ENCODE measurements at places on chromosomes 16 and 17.

DNA sequence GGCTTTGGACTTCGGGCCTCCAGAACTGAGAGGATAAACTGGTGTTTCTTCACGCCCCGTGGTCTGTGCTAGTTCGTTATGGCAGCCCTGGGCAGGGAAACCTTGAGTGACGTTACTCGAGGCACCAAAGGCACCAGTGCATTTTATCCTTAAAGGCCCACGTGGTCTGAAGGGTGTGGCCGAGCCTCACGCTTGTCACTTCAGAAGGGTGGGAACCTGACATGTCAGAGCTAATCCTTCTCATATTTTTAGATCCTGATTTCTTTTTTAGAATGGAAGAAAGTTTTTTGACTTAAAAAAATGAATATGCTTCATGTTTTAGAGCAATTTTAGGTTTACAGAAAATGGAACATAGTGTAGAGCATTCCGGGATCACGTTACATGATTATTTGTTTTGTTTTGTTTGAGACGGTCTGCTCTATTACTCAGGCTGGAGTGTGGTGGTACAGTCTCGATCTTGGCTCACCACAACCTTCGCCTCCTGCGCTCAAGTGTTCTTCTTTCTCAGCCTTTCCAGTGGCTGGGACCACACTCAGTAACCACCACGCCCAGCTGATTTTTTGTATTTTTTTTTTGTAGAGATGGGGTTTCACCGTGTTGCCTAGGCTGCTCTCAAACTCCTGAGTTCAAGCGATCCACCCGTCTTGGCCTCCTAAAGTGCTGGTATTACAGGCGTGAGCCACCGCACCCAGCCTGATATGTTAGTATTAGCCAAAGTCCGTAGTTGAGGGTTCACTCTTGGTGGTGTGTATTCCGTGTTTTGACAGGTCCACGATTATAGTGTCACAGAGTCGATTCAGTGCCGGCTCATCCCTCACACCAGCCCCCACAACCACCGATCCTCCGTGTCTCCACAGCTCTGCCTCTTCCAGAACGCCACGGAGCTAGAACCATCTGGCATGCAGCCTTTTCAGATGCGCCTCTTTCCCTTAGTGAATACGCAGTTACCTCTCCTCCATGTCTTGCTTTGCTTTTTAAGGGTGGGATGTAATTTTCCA lies 47.9 kb downstream of the RAB11FIP3 start:
- DNase-seq = no peak

DNA sequence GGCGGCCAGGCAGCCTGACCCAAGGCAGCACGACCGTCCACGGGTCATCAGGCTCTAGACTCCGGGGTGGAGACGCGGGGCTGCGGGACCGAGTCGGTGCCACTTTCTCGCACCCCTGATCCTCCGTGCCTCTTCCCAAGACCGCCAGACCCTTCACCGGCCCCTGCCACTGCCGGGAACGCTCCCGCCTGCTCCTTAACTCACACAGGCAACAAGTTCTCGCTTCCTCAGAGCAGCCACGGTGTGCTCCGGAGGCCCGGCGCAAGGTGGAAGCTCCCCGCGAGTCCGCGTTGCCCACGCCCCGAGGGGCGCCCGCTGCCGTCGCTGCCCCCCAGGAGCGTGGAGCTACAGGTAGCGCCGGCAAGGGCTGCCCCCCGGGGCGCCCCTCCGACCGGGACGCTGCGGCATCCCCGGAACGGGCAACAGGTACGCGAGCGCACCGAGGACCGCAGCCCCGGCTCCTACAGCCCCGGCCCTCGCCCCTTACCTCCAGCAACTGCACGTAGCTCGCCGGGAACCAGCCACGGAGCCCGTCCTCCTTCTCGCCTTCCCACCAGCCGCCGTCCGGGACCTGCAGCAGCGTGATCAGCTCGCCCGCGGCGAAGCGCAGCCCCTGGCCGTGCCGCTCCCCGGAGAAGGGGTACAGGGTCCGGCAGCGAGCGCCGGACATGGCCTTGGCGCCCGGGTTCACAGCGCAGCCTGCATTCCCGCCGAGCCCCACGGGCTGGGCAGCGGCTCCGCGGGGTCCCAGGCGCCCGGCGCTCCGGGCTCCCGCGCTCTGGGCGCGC lies 491 bp downstream of the GAS7 start:
- no peak for DNase-seq

DNA sequence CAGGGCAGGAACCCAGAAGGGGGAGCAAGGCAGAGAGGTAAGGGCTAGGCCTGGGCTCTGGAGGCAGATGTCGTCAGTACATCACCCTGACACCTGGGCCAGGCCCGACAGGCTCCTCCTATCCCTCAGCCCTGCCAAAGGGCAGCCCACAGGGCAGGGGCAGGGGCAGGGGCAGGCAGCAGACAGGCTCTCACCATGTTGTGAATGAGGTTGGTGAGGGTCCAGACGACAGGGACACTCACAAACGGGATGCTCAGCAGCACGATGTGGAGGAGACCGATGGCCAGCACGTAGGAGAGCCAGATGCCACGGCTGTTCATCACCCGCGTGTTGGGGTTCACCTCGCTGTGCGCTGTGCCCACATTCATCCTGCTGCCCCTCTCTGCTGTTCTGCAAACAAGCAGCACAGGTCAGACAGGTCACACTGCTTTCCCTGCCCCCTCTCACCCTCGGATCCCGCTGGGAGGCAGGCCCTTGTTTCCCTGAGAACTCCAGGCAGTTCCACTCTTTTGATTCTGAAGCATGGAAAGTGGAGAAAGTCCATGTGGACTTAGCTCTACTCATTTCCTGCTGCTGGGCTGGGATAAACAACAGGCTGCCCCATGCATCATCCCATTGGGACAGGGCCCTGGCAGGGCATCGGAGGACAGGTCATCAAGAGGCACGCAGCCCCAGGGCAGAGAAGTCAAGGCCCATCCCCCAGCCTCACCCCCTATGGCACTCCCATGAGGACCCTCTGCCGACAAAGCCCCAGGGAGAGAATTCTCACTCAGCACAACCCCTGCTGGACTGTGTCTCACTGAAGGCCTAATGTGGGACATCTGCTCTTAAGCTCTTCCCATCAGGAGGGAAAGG lies 3.3 kb downstream of the ORMDL3 start:
- no peak for DNase-seq

DNA sequence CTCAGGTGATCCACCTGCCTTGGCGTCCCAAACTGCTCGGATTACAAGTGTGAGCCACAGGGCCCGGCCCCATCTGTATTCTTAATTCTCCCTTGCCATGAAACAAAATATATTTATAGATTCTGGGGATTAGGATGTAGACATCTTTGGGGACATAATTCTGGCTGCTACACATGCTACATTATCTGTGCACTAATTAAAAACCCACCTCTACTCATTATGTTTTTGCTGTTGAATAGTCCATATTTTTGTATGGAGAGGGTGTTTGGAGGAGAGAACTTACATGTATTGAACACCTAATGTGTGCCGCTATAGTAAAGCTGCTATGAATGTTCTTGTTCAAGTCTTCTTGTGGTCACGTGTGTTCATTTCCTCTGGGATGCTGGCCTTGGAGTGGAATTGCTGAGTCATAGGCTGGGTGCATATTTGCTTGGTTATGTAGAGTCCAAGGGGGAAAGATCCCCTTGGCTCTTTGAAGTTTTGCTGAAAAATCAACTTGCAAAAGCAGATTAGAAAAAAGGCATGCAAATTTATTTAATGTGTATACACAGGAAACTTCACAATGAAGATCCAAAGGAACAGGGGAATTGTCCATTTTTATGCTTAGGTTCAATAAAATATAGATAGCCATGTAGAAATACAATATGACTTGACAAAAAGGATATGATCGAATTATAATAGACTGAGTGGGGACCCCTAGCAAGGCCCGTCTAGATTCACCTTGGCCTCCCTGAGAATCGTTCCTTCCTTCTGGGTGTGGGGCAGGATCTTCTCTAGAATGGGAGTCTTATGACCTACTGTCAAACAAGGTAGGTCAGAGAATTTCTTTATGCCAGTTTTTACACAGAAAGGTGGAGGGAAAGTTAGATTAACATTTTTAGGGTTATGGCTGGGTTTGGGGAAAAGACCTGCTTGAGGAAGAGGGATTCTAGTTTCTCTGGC lies 42.1 kb upstream of the GPRC5B start:
- no peak for DNase-seq

GRCh38 chr17:72494566-72494965 lies 373.7 kb downstream of the SOX9 start:
- DNase-seq = no peak

GRCh38 chr17:57548421-57549410 lies 196.4 kb downstream of the CCDC182 start:
- no peak for DNase-seq

DNA sequence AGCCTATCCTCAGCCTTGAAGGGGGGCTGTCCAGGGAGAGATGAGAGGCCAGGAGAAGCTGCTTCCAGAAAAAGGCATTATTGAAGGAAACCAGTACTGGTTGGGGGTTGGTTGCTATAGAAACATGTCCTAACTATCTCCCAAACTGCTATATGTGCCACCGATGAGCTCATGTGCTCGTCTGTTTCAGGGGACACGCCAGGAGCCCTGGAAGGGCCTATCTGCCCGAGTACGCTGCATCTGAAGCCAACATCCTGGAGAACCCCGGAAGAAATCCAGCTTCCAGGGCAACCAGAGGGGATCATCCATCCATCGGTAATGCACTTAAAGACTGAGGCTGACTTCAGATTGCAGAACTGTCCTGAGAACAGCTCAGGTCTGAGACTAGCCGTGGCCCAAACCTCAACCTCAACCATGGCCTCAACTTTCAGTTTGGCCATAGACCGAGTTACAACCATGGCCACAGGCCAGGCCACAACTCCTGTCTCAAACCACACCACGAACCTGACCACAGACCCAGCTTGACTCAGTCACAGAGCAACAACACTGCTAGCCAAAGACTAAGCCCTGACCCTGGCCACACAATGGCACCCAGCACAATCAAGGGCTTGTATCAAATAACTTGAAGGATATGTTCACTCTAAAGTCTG lies 10.2 kb downstream of the PITPNM3 start:
- DNase-seq = no peak

GRCh38 chr16:25750488-25751216 lies 58.9 kb downstream of the HS3ST4 start:
- no peak for DNase-seq

DNA sequence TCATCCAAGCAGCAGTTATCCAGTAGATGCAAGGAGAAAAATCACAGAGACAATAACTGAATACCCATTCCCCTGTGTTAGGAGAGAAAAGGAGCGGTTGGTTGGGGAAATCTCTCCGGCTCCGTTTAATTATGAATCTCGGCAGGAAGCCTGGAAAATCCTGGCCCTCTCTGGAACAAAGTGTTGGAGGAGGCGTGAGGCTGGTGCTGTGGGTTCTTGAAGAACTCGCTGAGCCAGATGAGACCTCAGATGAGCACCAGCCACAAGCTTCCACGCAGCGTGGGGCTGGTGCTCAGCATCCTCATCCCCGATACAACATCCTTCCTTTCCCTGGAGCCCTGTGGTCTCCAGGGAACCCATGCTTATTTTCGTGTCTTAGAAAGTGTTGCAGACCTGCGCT lies 39.7 kb downstream of the CACNG4 start:
- no peak for DNase-seq

DNA sequence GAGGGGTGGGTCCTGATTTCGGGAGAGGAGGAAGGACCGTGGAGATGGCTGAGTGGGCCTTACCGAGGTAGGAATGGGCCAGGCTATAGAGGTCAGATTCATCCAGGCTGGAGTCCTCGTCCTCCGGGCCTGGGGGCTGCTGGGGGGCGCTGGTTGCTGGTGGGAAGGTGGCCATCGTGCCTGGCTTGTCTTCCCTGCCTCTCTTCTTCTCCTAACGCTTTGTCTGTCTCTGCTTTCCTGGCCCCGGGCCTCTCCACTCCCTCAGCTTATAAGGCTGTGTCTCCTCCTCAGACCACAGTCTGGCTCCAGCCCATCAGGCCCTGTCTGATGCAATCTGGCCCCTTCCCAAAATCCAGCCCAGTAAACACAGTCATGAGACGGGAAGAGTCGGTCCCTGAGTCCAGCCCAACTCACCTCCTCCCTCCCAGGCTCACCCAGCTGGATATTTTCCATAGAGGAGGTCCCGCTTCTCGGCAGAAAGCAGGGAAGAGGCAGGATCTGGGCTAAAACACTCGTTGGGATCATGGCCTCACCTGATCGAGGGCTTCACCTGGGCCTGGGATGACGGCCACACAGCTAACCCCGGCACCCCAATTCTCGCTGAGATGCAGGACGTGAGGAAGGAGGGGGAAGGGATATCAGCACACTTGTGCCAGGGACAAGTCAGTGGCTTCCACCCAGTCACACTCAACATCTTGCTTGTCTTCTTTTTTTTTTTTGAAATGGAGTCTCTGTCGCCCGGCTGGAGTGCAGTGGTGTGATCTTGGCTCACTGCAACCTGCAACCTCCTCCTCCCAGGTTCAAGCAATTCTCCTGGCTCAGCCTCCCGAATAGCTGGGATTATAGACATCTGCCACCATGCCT lies at the start of gene NUPR1:
Gene NUPR1 (minus strand): TSS at position 242 of the 864 bp plus-strand sequence. CDS start 67 bp downstream, at position 175.
- DNase-seq = no peak

DNA sequence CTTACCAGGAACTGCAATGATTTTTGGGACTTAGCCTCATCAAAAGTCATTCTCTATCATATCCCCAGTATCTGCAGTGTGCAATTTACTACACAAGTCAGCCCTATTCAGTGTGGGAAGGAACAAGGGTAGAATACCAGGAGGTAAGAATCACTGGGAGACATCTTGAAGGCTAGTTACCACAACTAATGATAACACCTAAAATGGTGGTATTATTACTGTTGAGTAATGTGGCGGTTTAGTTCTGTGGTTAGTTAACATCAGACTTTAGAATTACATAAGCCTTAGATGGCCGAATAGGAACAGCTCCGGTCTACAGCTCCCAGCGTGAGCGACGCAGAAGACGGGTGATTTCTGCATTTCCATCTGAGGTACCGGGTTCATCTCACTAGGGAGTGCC lies 567.9 kb upstream of the CDH11 start:
- no peak for DNase-seq

GRCh38 chr17:28982131-28982793 lies 23.6 kb downstream of the SEZ6 start:
- DNase-seq = peak; percentile 15

DNA sequence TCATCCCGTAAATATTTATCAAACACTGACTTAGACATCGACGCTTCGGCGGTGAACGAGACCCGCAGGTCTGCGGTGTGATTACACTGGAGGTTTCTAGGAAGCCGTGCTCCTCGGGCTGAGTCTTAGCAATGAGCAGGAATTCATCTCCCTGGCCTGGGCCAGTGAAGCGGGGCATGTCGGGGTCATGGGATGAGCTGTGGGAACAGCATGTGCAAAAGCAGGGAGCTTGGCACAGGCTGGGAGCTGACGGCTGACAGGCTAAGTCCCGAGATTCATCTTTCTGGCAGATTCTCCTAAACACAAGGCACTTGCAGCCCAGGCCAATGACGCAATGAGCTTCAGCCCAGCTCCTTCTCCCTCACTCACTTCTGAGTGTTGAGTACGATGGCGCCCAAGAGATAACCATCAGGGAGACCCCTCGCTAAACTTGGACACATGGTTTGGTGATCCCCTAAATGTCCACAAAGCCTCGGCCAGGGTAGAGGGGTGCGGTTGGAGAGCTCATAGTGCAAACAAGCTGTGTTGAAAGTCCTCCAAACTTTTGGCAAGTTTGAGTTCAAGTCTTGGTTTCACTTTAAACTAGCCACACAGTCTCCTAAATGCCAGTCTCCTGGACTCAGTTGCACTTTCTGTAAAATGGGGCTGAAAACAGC lies 12.8 kb downstream of the CRISPLD2 start:
- no peak for DNase-seq
